ENCODE measurements at places on chromosomes 7 and 10.

DNA sequence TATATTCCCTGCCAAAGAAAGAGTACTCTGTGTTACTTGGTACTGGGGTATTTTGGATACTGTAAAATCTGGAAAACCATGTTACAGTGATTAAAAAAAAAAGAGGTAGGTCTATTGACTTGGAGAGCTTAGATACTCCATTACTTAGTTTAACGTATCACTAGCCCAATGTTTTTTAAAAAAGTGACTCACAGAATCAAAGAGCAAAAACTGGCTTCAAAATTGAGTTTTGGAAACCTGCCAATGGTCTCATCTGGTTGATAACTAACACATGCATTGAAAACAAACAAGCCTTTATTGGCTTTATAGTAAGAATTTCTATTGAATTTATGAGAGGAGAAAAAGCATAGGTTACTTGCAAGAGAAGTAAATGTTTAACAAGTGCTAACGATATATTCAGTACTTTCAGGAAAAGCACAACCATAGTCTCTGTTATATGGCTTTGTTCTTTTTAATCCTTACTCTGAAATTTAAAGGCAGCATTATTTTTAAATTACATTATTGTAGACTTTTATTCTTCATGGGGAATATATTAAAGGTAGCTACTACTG is 563.3 kb upstream of the SORCS1 start:
- DNase-seq = no peak

GRCh38 chr7:92520024-92520423 is 8.3 kb downstream of the PEX1 start:
- no peak for DNase-seq

DNA sequence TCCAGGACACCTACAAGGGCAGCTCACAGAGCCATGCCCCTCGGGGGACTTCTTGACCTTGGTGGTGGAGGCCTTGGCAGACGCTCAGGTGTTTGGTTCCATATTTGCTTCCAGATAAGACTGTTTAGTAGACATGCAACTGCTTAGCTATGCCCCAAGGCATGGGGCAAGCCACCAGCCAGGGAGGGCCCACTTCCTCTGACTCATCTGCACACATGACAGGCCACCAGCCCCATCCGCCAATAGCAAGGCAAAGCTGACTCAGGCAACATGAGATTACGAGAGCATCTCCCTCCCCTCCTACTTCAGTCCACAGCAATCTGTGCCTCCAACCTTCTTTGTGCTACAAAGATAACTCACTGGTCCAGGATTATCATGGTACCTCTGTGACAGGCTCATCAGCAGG is 54.9 kb downstream of the KCNMA1 start:
- no peak for DNase-seq

DNA sequence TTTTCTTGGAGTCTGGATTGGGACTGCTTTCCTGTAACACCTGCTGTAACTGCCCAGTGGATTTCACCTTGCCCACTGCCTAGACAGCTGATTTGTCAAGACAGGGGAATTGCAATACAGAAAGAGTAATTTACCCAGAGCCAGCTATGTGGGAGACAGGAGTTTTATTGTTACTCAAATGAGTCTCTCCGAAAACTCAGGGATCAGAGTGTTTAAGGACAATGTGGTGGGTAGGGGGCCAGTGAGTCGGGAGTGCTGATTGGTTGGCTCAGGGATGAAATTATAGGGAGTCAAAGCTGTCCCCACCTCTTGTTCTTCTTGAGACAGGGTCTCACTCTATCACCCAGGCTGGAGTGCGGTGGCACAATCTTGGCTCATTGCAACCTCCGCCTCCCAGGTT is 25.2 kb upstream of the BNIP3 start:
- no peak for DNase-seq

GRCh38 chr10:6593241-6593671 is 13.2 kb upstream of the PRKCQ start:
- no peak for DNase-seq

DNA sequence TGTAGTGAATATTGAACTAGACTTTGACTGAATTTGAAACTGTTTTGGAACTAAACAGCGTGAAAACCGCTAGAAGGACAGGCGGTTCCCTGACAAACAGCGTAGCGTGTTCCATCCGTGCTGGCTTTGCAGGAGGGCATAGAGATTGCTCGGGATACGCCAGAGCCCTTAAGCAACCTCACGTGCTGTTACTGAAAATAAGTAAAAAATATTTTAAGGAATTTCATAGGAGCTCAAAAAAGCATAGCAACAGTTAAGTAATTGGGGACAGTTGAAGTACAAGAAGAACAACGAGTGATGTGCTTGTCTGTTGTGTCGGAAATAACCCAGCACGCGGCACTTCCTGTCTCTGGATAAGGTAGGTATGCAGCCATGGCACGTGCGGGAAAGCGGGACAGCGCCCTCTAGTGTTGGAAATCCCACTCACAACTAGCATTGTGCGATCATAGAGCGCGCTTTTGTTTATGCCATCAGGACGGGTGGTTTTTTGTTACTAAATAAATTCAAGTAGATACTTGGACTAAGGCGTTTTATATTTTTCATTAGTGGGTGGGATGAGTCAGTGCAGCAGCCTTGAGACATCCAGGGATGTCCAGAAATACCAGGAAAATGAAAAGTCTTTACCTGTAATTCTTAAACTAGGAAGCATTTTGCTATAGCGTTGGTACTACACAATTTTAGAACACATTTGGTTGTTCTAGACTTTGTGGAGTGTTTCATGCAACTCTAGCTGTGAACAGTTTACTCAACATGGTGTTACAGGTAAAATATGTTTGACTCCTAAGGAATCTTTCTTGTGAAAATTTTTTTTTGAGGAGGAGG is 50.4 kb downstream of the DNAJB6 start:
- peak; percentile 43 for DNase-seq

- no peak for DNase-seq
Measured at GRCh38 chr10:85420501-85421191, 945.9 kb downstream of the GRID1 start.

DNA sequence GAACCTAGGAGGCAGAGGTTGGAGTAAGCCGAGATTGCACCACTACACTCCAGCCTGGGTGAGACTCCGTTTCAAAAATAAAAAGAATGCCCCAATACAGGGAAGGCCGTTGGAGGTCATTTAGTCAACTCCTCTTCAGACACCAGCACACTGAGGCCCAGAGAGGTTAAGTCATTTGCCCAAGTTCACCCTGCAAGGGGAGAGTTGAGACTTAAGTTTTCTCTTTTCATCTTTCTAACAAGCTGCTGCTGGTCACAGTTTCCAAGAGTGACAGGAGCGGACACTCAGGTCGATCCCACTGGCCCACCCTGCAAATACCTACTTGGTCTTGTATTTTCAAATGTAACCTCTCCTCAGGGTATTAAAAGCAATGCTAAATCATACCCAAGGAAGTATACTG is 30.4 kb upstream of the VCL start:
- no peak for DNase-seq

DNA sequence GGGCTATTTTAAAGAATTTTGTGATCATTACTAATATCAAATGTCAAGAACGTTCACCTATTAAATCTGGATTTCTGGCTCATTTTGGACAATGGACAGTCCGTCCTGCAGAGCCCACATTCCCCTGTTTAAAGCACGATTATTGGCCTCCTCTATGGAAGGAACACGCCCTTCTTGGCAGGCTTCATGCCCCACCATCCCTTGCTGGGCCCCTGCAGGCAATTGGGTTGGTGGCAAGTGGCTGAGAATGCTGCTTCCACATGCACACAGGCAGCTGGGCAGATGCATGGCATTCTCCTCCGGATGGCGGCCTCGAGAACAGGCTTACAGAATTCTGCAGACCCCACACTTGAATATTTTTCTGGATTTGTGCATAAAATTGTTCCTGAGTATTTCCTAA is 305.8 kb upstream of the MKI67 start:
- DNase-seq = no peak

DNA sequence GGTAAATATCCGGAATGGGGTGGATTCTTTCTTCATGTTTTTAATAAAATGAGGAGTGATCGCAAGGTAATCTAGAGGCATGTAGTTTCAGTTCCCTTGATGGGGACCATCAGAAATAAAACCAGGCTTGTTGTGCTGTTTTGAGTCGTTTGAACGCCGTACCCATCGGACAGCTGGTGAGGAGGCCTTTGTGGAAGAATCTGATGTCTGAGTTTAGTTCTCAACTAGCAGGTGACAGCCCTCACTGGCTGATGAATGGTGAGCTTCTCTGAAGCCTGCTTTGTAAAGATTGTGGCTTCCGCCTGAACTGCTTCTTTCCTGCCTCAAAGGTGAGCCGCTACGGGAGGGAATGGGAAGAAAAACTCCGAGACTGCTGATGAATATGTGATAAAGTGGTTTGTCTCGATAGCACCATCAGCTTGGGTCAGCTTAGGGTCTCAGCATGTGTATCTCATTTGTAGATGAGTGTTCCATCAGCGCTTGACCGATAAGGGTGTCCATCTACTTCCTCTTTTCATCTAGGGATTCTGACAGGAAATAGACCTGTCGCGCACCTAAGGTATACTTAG is 977 bp downstream of the TMEM248 start:
- peak; percentile 20 for DNase-seq

DNA sequence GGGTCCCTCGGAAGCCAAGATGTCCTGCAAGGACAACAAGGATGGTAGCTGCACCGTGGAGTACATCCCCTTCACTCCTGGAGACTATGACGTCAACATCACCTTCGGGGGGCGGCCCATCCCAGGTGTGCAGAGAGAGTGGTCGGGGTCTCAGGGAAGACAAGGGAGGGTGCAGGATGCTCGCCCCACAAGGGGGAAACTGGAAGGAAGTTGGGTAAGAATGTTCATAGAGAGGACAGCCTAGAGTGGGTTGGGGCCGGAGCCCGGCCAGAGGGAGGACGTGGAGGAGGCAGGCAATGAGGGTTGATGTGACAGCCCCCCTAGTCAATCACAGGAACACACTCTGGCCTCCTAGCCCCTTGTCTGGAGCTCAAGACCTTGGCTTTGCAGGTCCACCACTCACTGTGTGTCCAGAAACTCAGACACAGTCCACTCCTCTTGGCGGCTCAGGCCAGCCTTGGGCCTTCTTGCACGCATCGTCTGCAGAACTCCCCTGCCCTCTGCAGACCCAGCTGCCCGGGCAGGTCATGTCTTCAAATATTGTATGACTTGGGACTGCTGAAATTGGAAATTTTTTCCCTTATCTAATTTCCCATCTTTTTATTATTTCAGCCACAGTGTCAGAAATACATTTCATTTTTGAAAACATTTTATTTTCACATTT is 15.7 kb upstream of the ATP6V1F start:
- no peak for DNase-seq

- peak; percentile 59 for DNase-seq
Measured at GRCh38 chr7:130476297-130477150, 15.4 kb upstream of the MEST start.

DNA sequence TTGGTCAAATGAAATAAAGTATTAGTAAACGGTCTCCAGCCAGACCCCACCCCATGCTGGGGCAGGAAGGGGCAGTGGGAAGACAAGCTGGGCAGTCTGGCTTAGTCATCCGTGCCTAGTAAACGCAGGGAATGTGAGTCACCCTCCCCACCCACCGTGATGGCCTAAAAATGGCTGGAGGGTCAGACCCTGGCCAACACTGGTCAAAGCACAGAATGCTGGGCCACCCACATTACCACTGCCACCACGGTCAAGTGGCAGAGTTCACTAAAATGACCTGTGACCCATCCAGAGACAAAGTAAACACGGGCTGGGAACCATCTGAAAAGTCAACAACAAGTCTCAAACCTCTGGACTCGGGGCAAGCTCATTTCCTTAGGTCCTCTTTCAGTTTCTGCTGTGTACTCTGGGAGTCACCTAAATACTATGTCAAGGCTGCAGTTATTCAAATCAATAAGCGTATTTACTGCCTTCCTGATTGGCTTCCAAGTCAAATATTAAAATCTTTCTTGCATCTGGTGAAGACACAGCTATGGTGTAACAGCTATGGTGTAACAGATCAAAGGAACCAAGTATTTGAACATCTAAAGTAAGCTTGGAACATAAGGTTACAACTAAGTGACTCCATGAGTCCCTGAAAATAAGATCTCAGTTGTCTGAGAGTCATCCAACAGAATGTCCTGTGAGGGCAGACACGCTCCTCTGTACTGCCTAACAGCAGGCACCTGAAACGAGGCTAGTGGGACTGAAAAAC is 3.0 kb downstream of the ZFAND2A start:
- no peak for DNase-seq

DNA sequence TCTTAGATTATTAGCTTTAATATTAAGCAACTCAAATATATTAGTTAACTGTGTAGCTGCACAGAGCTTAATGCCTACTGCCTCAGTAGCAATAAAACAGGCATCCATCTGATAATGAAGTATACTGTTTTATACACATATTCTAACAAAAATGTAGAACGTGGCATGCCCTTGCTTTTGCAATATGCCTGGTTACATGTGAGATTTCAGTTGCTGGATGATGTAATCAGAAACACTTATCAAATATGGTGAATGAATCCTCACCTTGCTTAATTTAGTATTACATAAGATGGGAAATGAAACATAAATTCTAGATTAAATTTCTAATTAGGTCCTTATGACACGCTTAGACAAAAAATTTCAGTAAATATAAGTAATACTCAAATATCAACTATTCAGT is 8.0 kb downstream of the DNAJC1 start:
- DNase-seq = no peak

DNA sequence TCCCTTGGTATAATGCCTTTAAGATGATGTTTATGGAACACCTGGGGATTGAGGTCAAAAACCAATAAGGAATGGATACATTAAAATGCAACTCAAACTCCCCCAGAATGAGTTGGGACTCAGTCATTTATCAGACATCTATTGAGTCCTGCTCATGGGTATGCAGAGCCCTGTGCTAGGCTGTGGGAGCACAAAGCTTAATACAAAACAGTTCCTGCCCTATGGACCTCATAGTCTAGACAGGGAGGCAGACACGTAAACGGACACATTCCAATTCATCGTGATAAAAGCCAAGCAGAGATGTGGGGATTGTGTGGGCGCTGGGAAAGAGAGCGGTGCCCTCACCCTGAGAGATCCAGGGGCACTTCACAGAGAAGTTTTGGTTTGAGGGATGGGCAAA is 181.7 kb downstream of the PTEN start:
- no peak for DNase-seq

GRCh38 chr10:117476716-117477115 is 65.8 kb upstream of the EMX2 start:
- DNase-seq = no peak
